ENCODE measurements at places on chromosomes 2 and 18.

GRCh38 chr18:36771245-36771644 is 57.6 kb downstream of the TPGS2 start:
- no peak for DNase-seq

- DNase-seq: no peak
These were observed 102.9 kb upstream of the SLC8A1 start for GRCh38 chr2:40554665-40555294.

- no peak for DNase-seq
These were observed 66.7 kb downstream of the TWIST2 start for GRCh38 chr2:238914648-238915015.

DNA sequence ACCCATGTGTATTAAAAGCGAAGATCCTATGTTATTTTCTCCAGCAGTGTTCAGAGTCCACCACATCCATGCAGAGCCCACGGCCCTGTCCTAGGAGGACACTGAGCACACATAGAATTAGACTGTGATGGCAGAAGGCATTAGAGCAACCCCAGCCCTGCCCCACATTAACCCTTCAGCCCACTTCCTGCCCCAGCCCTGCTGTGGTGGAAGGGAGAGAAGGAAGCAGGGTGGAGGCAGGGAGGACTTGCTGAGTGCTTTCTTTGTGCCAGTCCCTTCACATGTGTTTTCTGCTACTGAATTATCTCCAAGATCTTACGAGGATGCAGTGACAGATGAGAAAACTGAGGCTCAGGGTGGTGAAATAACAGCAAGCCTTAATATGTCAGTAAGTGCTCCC is 339.0 kb downstream of the SMAD2 start:
- DNase-seq: no peak

DNA sequence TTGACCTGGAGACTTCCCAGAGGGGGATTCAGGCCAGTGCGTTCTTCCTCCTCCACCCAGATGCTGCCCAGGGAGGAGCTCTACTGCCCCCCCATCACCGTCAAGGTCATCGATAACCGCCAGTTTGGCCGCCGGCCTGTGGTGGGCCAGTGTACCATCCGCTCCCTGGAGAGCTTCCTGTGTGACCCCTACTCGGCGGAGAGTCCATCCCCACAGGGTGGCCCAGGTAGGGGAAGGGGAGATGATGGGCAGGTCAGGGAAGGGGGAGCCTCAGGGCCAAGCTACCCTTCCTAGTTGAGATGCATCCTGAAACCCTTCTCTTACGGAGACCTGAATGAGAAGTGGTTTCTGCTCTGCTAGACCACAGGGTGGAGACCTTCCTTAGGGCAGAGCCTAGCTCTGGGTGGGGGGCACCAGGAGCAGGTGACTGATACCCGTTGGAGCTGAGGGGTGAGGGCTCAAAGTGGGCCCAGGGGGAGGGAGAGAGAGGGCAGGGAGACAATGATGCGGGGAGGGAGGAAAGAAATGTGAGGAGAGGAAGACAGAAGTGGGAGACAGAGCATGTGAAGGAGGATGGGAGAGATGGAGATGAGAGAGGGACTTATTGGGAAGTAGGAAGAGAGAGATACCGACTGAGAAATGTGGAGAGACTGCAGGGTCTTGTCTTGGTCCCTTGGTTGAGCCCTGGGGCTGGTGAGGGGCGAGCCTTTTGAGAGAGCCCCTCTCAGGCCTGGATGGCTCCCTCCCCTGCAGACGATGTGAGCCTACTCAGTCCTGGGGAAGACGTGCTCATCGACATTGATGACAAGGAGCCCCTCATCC is 159.4 kb downstream of the DYSF start:
- DNase-seq: no peak

- no peak for DNase-seq
These were observed 53.5 kb downstream of the MBP start for GRCh38 chr18:77079088-77079487.

DNA sequence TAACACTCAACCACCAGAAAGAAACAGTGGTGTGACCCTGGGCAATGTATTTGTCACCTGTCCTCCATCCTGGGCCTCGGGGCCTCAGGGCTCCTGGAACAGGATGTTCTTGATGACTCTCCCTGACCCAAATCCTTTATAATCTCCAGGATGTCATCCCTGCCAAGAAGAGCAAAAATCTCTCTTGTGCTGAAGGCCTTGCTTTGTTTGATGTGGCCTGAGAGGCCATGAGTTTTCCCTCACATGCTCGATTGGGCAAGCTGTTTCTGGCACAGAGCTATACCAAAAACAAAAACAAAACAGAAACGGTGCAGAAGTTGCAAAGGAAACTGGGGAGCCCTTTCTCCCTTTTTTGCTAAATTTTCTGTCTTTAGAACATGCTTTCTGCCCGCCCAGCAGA is 35.7 kb upstream of the ST3GAL5 start:
- DNase-seq: no peak

DNA sequence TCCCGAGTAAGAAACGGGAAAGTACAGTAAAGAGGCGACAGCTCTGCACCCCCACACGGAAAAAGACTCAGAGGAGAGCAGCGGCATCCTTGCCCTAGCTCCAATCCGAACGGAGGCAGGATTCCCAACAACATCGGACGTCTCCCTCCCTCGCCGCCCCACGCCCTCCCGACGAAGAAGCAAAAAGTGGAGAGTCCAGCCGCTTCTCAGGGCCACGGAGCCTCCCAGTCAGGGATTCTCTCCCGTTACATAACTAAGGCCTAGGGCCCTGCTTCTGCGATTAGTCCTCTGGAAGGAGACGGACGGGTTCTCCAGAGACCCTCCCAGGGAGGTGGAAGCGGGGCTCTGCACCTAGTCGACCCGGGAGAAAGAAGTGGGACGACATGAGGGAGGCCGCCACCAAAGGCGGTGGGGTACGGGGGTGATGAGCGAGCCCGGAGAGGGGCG is 587 bp downstream of the SUMO1 start:
- DNase-seq: peak; percentile 19

- no peak for DNase-seq
These were observed 40.1 kb upstream of the PTH2R start for GRCh38 chr2:208366215-208367127.

DNA sequence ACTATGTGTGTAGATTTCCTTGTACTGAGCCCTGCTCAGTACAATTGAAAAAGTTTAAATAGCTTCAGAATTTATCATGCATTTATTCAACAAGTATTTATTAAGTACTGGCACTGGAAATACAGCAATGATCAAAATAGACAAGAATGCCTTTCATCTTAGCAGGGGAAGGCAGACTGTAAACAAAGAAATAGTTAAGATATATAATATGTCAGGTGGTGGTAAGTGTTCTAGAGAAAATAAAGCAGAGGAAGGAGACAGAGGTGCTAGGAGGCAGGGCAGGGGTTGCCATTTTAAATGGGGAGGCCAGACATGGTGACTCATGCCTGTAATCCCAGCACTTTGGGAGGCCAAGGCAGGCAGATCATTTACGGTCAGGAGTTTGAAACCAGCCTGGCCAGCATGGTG is 13.6 kb upstream of the LIPG start:
- no peak for DNase-seq

DNA sequence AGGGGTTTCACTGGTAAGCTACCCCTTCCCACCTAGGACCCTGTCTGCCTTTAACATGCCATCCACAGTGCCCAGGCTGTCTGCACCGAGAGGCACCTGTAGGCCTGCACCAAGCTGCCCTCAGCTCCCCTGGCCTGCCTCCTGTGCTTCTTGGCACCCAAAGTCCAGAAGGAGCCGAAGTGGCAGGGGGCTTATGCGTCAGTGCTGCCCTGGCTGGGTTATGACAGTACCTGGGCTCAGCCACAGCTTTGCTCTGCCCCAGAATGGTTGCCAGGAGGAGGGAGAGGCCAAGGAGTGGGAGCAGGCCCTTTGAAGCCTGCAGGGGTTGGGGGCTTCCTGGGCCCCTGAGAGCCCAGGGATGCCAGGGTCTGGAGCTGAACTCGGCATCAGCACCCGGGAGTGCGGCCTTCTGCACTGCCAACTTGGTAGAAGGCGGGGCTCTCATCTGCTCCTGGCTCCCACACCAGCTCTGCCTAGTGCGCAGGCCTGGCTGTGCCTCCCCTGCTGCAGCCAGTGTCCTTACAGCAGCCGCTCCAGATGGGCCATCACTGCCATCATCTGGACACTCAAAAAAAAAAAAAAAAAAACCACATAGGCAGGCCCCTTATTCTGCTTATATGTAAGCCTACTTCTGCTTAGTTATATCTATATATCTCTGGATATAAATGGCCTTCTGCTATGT is 155.4 kb downstream of the THSD7B start:
- no peak for DNase-seq

DNA sequence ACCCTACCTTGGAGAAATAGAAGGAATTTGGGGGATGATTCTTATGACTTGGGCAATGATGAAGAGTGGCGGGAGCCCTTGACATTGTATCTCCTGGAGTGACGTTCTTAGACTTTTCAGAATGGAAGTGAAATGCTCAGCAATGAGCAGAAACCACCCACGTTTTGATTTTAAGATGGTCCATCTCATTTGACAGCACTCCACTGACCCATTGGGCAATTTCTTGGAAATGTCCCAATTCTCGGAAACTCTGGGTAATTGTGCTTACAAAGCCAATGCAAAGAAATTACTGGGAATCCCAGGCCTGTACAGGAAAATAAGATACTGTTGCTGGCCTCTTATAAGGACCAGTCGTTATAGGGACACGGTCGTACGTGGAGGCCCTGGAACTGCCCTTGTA is 170.0 kb upstream of the COPS8 start:
- no peak for DNase-seq

DNA sequence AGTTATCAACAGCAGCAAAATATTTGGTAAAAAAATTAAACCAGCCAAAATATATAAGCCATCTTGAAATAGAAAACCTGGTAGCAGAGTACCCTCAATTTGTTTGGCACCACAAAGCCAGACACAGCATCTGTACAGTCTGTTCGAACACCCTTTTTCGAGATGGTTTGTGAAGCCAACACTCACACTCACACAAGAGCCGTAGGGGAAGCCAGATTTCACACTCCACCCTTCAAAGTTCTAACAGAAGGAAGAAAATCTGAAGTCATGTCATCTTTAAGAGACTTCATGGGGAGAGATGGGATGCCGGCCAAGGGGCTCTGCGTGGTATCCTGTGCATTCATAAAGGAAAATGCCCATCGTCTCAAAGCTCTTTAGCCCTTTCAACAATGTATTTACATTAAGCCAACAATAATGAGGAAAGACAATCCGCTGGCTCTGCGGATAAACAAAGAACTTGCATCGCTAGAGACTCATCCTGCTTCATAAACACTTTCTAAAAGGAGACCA is 451.5 kb upstream of the CHST9 start:
- DNase-seq: no peak

GRCh38 chr2:239234191-239235175 is 166.3 kb downstream of the HDAC4 start:
- DNase-seq: no peak

- DNase-seq: no peak
These were observed 10.7 kb downstream of the RBM43 start for GRCh38 chr2:151251012-151251411.

DNA sequence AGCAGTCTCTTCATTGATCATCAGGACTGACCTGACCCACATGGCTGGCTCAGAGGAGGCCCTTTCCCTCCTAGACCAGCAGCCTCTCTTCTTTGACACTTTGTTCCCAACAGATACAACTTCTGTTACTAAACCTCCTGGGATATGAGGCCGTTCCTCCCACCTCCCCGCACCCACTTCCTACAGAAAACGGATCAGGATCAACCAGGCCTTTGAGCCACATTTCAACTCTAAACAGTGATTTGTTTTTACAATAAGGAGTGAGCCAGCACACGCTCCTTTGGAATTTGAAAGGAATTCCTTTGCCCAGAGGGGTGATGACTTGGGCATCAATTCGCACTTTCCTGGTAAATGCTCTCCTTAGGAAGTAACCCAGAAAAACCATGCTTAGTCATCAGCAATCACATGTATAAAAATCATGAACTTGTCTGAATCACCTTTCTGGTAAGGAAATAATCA is 180.4 kb downstream of the FAM124B start:
- no peak for DNase-seq
